Left lung (tissue), 14 donors: ENCODE measurements at places on chromosomes 7 and 10. TPM values are rescaled to one million over a fixed set of nuclear protein-coding genes. Genes with fewer than 3 reads are reported as not detected.

- DNase-seq: no peak
Observed at GRCh38 chr7:73891178-73891885, 30.4 kb downstream of the TMEM270 start.

GRCh38 chr10:14328881-14329672 lies 1.6 kb downstream of the FRMD4A start:
- no peak for DNase-seq

DNA sequence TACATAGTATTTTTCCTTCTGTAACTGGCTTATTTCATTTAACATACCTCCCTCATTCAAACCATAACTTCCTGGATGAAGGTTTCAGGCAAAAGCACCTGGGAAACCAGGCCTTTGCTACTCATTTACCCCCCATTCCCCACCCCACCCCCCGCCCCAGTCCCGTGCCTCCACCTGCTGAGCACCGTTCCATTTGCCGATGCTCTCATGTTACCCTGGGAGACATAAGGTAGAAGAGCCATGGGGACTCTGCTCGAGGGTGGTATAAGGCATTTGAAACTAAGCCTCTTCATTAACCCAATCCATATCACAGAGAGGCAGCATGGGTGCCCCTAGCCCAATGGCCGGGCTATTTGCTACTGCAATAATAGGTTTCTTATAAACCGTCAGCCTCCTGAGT lies 22.2 kb upstream of the MCM10 start:
- no peak for DNase-seq

DNA sequence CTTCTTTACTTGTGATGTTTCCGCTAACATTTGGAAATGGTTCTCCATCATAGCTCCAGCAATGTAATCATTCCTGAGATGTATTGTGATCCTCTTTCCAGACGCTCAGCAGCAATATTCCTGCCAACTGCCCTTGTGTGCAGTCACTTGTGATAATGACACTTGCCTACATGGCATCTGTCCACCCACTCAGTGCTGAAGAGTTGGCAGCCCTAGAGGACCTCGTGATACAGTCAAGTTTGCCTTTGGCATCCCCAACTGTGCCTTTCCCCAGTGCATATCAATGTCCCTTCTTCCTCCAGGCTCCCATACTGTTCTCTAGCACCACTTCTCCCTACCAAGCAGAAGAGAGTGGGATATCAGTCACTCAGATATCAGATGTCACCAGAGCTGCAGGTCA lies 64.9 kb downstream of the MYOF start:
- DNase-seq: no peak

GRCh38 chr7:2941216-2941859 lies 97.2 kb upstream of the GNA12 start:
- no peak for DNase-seq

DNA sequence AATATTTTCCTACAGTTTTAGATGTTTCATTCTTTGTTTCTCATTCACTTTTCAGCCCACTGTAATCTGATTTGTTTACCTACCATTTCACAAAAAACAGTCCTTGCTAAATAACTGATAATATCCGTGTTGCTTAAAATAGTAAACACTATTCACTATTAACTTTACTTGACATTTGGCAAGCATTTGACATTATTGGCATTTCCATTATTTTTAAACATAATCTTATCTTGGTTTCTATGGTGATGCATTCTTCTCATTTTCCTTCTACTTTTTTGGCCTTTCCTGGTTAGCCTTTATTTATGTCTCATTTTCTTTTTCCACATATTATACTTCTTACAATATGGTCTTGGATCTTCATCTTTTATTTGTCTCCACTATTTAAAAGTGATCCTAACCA lies 715.3 kb downstream of the DNAJB9 start:
- no peak for DNase-seq

- no peak for DNase-seq
Observed at GRCh38 chr10:131723297-131724168, 177.3 kb upstream of the PPP2R2D start.

DNA sequence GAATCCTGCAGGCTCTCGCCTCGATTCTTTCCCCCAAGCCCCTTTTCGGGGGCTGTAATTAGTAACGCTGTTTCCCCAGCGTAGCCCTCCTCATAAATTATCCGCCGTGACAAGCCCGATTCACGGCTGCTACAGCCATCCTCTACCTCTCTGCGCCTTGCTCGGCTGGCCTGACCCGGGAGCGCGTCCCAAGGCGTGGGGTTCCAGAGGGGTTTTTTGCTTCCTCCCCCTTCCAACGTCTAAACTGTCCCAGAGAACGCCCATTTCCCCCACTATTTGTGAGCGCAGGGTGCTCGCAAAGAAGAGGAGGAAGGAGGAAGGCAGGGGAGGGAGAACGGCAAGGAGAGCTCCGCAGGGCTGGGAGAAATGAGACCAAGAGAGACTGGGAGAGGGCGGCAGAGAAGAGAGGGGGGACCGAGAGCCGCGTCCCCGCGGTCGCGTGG lies 880 bp downstream of the HOXA5 start:
- no peak for DNase-seq

The NYAP1 gene
- 2.9 TPM for polyA plus RNA-seq

The LDB3 gene
- polyA plus RNA-seq: 1.2 TPM

The MRPS17 gene
- polyA plus RNA-seq: 14.5 TPM

The SYT15B gene
- polyA plus RNA-seq: 18.4 TPM
